ENCODE measurements at places on chromosomes 7 and 10.

DNA sequence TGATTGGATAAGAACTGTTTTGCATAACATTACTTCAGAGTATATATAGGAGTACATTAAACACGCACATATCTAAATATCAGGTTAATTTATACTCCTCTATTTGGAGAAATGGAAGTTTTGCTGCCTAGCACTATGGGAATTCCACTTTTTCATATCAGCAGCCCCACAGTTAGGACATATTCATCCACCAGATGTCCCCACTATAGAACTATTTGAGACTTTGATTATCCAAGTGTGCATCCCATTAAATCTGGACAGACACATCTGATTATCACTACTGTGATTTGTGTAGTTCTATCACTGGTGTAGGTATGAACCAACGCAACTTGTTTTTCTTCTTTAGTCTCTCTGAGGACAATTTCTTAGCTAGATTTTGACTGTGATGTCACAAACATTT, 345.7 kb downstream of the THSD7A start:
- DNase-seq = no peak

DNA sequence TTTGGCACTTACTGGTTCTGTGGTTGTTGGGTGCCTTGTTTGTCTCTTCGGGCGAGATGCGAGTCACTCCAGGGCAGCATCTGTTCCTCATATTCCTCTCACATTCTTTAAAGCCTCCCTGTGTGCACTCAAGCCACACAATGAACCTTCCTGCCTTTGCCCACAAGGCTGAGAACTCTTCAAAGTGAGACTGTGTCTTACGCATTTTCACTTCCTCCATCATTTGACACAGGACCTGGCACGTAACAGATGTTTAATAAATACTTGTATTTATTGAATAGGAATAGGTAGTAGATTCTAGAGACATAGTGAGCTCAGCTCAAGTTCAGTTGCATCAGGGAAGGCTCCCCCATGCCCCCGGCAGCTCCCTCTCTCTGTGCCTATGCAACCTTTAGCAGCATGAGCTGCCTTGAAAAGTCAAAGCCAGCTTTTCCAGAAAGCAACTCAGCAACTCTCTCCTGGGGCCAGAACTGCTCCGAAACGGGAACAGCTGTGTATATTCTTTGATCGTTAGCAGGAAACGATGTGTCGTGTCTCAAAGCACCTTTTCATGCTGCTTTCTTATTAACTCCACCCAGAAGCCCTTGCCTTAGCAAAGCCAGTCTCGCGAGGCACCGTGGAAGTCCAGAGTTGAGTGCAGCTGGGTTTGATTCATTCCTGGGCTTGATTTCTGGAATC, 97.5 kb downstream of the PFKFB3 start:
- DNase-seq = no peak

- DNase-seq = no peak
Observed at GRCh38 chr7:85627791-85628586, 441.1 kb upstream of the SEMA3D start.

- DNase-seq = no peak
Observed at GRCh38 chr10:102629661-102630614, 14.3 kb upstream of the TRIM8 start.

- DNase-seq = no peak
Observed at GRCh38 chr7:22589641-22590201, 89.7 kb upstream of the STEAP1B start.

GRCh38 chr7:50730446-50731400, 52.0 kb downstream of the GRB10 start:
- DNase-seq = no peak

- DNase-seq = no peak
Observed at GRCh38 chr7:44333911-44334733, 8.7 kb upstream of the CAMK2B start.

- no peak for DNase-seq
Observed at GRCh38 chr10:106043863-106044262, 1120.6 kb downstream of the SORCS1 start.

DNA sequence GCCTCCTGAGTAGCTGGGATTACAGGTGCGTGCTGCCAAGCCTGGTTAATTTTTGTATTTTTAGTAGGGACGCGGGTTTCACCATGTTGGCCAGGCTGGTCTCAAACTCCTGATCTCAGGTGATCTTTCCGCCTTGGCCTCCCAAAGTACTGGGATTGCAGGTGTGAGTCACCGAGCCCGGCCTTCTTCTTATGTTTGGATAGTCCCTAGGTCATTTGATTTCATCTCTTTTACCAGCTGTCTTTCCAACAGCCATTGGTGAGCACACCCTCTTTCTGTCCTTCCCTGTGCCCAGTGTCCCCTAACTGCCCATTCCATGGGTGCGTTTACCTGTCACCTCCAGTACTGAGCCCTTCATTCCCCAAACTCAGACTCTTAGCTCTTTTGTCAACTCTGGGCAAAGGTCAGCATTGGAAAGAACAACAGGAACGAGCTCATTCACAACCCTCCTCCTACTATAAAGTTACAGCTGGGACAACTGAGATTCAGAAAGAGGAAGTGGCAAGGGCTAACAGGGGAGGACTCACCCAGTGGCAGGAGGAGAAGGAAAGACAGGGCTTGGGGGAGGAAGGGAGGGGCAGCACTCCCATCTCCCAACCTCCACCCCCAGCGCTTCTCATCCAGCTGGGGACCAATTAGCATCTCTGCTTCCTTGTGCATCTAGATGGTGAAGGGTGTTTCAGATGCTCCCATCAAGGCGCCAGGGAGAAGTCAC, 5.6 kb downstream of the SSC4D start:
- no peak for DNase-seq

- DNase-seq = no peak
Observed at GRCh38 chr7:93861325-93861949, 29.1 kb downstream of the TFPI2 start.

DNA sequence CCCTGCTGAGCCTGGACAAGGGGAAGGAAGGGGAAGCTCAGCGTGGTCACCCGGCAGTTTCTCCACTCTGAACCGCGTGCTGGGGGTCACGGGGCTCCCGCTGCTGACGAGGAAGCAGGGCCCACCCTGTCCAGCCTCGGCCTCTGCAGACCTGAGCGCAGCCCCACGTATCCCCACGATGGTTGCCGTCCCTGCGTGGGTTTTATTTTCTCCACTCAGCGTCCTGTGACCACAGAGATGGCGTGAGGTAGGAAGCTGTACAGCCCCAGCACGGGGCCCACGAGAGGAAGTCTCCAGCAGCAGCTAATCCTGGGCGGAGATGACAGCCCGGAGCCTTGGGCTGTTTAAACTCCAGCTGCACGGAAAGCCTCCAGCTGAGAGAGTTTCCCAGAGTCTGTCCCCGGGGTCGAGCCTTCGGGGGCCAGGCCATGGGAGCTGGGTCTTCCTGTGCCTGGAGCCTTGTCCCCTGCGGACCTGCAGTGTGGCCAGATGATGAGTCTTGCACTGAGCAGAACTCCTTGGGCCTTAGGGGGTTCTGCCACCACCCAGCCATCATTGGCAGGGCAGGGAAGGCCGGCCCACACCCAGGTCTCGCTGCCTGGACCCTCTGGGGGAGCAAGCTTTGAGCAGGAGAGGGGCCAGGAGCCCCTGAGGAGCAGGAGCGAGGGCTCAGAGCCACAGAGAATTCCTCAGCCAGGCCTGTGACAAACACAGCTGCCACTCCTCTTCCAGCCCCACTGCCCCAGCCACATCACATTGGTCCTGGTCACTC, 72.8 kb upstream of the FAM20C start:
- no peak for DNase-seq

DNA sequence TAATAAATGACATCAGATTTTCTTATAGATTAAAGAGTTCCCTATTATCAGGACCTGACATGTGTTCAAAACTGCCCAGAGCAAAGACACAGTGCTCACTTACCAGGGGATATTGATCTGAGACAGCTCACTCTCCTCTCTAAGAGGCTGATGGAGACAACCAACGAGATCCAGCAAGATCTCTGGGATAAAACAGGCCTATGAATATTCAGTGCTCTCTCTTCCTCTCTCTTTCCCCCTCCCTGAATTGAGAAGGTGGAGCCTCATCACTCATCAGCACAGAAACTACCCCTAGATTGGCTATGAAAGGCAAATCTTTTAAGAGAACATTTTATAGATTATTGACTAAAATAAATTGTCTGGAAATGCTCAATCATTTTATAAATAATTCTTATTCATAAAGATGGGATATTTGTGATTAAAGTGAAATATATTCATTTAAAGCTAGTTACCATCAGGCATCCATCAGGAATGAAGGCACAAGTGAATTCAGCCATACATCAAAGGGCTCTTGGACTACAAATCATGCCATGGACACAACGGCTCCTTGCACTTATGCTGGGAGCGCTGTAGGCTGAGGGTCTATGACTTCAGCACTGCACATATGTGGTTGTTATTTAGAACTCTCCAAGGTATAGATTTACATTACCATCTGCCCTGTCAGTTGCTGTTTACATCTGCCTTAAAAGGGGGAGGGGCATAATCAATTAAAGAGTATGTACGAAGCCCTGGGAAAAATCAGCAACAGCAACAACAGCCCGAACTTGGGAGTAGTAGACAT, 3.4 kb upstream of the PPP1R17 start:
- no peak for DNase-seq

DNA sequence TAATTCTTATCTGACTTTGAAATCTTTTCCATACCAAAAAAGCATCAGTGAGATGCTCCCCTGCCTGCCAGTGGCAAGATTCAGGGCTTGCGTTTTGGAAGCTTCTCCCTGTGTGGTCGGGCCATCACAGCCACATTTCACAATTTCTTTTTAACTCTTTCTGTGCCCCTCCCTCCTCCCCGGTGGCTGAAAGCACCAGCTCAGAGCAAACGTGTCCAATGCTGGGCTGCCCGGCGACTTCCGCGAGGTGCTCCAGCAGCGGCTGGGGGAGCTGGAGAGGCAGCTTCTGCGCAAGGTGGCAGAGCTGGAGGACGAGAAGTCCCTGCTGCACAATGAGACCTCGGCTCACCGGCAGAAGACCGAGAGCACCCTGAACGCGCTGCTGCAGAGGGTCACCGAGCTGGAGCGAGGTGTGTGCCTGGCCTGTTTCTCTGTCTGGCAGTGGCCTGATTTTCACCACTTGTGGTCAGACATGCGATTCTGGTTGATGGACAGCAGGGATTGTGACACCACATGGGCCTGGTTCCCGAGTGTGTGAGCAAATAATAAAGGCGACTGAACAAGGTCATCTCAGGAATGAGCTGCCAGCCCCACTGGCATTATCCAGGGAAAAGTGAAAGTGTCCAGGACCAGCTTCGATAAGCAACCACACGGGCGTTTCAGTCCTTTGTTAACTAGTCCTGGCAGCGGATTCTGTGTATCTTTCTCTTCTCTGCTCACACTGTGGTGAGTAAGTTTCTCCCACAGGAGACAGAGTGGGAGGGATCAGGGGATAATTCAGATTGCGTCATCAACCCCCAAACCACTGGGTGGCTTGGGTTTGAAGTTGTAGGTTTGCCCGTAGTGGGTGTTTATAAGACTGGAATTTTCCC, 2.6 kb downstream of the NPTX2 start:
- no peak for DNase-seq

- no peak for DNase-seq
Observed at GRCh38 chr10:60466267-60467201, 76.9 kb upstream of the ANK3 start.

DNA sequence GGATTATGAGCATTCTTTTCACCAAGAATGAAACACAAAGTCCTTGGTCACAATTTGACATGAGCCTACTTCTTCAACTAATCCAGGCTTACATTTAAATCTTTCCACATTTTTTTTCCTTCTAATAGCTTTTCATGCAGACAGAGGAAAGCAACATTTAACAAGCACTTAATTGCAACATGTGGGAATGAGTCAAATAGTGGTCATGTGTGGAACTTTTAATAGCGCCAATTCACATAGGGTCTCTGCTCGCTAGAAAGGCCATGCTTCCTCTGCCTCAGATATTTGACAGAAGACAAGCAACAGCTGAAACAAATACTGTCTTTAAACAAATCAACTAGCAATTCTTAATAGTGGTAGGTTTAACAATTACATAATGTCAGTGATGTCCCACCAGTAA, 285.9 kb upstream of the ETV1 start:
- no peak for DNase-seq

DNA sequence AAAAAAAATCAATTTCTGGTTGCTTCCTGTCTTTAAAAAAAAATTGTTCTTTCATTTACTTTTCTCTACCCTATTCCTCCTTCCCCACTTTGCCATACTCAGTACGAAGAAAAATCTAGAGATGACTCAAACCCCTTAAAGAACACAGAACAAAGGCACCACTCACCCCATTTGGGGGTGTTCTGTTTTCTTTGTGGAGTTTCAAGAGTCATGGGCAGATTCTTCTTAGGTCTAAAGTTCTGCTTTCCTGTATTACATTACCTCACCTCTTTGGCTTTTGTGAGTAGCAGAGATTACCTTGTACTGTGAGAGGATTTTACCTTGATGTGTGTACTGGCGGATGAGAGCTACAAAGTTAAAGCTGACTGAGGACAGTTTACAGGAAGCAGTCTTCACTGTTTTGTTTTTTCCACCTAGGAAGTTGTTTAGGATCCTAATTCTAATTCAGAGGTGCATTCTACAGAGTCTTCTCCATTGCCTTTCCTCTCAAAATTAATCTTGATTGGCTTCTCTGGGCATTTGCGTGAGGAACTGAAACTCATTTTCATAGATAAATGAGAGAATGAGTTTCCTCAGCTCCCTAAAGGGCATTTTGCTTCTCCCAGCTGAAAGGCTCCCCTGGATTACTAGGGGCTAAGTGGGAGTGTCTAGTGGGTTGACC, 20.7 kb downstream of the AVL9 start:
- DNase-seq = no peak

DNA sequence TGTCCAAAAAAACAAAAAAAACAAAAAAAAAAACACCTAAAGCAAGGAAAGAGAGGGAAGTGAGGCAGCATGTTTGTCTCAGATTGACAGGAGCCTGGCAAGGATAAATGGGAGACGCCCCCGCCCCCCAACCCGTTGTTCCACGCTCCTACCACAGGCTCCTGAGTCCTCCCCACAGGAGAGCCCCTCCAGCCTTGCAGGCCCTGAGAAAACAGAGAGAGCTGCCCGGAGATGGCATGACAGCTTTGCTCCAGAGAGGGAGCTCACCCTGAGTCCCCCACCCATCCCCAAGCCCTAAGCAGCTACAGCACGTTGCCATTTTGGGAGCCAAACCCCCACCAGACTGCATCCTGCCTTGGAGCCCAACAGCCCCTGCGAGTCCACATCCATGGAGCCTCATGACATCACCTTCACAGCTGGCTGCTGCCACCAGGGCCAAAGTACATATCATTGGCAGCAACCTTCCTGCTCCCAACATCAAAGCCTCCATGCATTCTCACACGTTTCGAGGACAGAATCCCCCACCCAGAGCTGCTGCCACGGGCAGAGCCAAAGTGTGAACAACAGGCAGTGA, 1283.3 kb downstream of the TYW1 start:
- DNase-seq = no peak

GRCh38 chr10:59991661-59992060, 85.3 kb upstream of the CCDC6 start:
- DNase-seq = no peak

GRCh38 chr10:111835574-111835973, 348.0 kb downstream of the GPAM start:
- DNase-seq = no peak
